ENCODE measurements at places on chromosomes 7 and 10.

- no peak for DNase-seq
These were observed 18.2 kb downstream of the ATAD1 start for GRCh38 chr10:87799860-87800259.

- DNase-seq, result no peak
These were observed 268.5 kb upstream of the NPSR1 start for GRCh38 chr7:34389332-34390078.

DNA sequence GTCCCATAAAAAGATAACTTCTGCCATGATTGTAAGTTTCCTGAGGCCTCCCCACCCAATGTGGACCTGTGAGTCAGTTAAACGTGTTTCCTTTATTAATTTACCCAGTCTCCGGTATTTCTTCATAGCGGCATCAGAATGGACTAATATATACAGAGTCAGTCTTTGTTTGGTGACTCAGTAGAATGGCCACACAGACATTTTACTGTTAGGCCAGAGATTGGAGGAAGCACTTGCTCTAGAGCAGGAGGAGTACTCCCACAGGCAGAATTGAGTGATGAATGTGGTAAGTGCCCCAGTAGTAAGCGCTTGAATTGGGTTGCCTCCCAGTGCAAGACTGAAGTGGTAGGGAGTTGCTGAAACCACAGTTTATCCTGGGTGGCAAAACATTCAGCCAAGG lies 149.5 kb upstream of the SMIM30 start:
- no peak for DNase-seq

- DNase-seq, result no peak
These were observed 5.0 kb upstream of the GDF2 start for GRCh38 chr10:47317251-47317650.

DNA sequence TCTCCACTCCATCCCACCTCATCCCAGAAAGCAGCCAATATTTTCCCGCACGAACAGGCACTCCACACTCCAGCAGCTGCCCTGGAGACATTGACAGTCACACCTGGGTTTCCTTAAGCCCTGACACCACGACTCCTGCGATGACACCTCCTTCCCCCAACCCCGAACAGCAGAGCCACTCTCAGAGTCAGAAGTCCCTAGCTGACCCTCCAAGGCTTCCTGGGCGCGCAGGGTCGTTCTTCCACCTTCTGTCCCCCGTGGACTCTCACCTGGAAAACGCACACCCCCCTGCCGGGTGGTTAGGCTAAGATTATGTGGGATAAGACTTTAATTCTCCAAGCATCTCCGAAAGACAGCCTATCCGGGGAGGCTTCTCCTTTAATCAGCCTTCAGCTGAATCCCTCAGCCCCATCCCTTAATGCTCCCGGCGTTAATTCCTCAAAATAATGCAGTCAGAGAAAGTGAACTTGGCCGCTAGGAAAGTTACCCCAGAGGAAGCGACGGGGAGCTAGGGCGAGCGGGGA lies 1.1 kb downstream of the DENND11 start:
- no peak for DNase-seq

DNA sequence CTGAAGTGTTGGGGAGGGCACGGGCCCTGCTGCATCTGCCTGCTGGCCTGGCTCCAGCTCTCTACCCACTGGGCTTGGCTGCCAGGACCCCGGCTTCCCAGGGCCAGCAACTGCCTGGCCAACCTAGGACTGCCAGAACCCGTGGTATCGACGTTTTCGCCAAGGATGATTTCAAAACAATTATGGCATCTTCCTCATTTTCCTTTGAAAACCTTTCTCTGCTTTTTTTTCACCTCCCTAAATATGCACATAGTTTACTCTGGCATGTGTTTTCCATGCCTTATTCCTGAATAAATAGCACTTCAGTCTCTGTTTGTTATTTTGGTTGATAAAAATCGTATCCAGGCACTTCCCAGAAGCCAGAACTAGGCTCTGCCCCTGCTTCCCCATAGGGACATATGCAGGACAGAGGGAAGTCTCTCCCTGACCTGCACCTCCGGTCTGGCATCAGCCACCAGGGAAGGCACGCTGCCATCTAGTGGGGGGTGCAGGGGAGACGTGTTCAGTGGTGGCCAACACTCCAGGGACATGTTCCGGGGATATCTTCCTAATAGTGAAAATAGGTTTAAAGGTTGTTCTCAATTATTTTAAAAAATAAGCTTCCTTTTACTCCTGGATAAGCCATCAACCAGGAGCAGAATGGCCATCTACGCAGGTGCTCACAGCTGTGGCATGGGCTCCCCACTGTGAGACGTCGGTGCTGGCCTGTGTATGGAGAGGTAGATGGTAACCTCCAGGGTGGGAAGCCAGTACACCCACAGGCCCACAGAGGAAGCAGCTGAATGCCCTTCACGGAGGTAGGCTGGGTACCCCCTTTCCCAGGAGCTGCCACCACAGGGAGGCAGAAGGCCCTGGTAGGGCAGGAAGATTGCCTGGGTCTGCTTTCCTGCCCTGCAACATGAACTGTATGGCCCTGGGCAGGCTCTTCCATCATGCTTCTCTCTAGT lies 30.7 kb upstream of the ANTXRL start:
- peak; percentile 28 for DNase-seq

DNA sequence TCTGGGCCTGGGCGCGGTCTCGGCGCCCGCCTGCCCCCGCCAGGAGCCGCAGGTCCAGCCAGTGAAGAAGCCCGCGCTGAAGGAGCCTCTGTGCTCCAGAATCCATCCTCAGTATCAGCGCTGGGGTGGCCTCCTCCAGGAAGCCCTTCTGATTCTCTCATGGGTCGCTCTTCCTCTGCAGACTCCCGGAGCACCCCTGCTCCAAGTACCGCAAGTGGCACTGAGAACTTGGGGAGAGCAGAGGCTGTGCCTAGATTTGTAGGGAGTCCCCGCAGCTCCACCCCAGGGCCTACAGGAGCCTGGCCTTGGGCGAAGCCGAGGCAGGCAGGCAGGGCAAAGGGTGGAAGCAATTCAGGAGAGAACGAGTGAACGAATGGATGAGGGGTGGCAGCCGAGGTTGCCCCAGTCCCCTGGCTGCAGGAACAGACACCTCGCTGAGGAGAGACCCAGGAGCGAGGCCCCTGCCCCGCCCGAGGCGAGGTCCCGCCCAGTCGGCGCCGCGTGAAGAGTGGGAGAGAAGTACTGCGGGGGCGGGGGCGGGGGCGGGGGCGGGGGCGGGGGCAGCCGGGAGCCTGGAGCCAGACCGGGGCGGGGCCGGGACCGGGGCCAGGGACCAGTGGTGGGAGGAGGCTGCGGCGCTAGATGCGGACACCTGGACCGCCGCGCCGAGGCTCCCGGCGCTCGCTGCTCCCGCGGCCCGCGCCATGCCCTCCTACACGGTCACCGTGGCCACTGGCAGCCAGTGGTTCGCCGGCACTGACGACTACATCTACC lies at the start of gene ALOX5:
ALOX5 (plus strand) TSS at position 641 of the 774 bp plus-strand sequence; CDS start at position 705, 64 bp downstream.
- DNase-seq, result peak; percentile 14

DNA sequence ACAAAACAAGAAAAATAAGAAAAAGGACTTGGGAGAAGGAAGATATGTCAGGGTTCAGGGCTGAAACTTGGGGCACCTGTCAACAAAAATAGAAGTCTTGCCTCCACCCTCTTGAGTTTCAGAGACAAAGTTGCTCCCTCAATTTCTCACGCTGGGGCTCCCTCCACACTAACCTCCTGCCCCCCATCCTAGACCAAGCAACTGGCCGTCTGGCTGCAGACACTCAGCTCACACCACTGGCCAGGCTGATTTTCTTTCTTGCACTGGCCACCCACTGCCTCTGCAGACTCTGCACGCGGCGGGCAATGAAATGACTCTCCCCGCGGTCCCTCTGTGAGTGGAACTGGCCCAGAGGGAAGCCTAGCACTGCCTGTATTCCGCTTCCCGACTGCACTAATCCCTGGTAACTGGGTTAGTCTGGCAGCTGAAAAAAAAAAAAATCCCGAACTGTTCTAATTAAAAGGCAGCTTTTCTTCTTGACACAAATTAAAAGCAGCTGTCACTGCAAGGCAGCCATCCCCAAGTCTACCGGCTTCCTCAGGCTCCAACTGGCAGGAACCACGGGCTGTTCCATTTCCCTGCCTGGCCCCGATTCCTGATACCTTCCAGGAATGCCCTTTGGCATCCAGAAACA lies 83.5 kb downstream of the SPDYE5 start:
- DNase-seq, result no peak

Data from T-cell (primary cell).